ENCODE measurements at places on chromosomes 13 and 19.

- DNase-seq: peak; percentile 62
Observed at GRCh38 chr19:35468637-35469036, 20.6 kb downstream of the FFAR2 start.

DNA sequence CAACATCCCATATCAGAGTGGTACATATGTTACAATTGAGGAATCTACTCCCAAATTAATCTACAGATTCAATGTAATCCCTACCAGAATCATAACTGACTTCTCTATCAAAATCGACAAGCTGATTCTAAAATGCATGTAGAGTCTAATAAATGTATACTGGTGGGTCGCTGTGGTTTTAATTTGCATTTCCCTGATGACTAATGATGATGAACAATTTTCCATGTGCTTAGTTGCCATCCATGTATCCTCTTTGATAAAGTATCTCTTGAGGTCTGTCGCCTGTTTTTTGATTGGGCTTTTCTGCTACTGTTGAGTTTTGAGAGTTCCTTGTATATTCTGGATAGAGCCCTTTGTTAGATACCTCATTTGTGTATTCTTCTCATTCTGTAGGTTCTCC, 43.8 kb downstream of the KLF12 start:
- no peak for DNase-seq

- DNase-seq: no peak
Observed at GRCh38 chr13:111461445-111462149, 141.2 kb downstream of the TEX29 start.

DNA sequence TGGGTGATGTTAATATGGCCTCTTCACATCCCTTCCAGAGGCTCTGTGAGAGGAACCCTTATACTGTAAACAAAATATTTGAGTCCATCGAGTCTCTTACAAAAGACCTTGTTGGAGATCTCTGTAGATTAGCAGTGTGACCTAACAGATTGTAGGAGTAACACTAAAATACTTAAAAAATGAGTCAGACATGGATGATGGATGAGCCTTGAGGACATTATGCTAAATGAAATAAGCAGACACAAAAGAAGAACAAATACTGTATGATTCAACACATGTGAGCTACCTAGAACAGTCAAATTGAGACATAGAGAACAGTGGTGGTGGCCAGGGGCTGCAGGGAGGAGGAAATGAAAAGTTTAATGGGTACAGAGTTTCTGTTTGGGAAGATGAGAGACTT, 152.2 kb upstream of the UBL3 start:
- no peak for DNase-seq

- DNase-seq: no peak
Observed at GRCh38 chr19:6099033-6099432, 11.3 kb downstream of the RFX2 start.

GRCh38 chr19:32682317-32682716, 6.7 kb downstream of the RGS9BP start:
- no peak for DNase-seq
